ENCODE measurements at places on chromosomes 13 and 19. TPM values are rescaled to one million over a fixed set of nuclear protein-coding genes. Genes with fewer than 3 reads are reported as not detected.

The FSD1 gene
- 15.6 TPM for total RNA-seq

The CBARP gene
- total RNA-seq, result 7.3 TPM

The KLK12 gene
- not detected for total RNA-seq

DNA sequence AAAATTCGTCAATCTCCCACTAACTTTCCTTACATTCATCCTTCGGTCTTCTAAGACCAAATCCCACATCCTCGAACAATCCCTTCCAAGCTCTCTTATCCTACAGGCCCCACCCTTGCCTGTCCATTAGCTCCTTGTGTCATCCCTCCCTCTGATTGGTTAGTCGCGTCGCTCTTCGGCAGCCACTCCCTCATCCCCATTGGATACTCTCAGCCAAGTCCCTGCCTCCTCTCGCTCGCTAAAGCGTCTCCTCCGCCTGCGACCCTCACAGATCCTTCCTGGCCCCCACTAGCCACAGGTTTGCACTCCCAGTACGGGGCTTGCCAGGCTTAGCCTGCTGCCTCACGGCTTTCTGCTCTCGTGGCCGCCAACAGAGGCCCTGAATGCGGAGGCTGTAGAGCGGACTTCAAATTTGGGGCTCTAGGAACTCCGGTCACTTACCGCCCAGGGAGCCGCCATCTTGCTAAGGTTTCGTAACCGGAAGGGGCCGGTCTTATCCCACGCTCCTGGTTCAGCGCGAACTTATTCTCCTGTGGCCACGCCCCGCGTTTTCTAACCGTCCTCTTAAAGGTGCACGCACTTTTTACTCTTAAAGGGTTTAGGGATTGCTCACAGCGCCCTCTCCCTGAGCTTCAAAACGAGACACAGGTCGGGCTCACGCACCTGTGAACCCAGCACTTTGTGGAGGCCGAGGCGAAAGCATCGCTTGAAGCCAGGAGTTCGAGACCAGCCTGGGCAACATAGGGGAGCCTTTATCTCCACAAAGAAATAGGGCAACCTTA lies at the start of gene DMAC2:
Gene DMAC2 (minus strand): TSS at position 472 of the 782 bp plus-strand sequence. CDS start 13 bp downstream, at position 459.
- no peak within 1 kb of the TSS for H3K27ac ChIP-seq
- H3K4me1 ChIP-seq, result no peaks in the 10 kb centered on the region
- H3K27me3 ChIP-seq, result no peaks in the 10 kb centered on the region

The FREM2 gene
- 42.6 TPM for total RNA-seq

DNA sequence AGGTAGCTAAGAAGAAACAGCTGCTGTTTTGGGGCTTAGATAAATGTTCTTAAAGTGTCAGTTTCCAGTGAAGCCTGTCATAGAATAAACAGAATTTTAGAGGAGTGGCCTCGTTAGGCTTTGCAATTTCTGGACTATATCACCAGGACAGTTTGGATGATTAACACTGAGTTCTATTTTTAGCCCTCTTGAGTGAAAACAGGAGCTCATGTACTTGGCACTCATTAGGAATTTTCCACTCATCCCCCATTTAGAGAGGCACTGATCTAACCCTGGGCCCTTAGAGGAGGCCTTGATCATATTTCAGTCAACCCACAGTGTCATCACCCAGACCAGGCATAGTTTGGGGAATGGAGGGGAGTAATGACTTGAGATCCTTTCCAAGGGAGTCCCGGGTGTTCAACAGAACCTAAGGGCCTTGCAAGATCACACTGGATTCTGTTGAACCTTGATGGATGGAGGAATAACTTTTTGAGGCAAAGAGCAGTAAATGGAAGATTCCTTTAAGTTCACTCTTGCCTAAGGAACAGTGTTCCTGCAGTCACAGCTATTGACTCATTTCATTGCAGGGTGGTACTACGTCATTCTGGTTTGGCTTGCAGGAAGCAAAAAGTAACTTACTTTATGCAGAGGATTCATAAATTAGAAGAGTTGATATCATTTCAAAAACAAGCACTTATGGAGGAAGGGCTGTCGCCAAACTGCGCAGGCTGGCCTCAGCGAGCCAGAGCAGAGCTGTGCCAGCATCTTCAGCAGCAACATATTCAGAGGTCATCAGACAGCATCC lies 160.2 kb downstream of the SLC7A1 start:
- no peak overlapping the region for H3K4me3 ChIP-seq
- no peaks in the 10 kb centered on the region for H3K27me3 ChIP-seq
- no peaks in the 10 kb centered on the region for H3K36me3 ChIP-seq
- no peak for DNase-seq
- no peak overlapping the region for H3K27ac ChIP-seq

DNA sequence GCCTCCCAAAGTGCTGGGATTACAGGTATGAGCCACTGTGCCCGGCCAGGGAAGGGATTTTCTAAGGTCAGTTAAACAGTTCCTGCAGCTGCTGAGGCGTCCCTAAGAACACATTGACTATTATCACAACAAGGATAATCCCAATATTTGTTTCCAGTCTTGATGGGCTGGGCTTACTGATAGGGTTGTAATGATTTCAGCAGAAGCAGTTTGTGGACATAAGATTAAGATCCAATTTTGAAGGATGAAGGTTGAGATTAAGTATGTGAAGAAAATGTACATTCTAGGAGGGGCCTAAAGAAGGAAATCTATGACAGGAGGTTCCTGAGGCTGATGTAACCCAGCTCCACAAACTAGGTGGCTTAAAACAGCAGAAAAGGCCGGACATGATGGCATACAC lies 10.7 kb upstream of the CCDC124 start:
- no peaks in the 10 kb centered on the region for H3K36me3 ChIP-seq
- no peaks in the 10 kb centered on the region for H3K27me3 ChIP-seq
- H3K27ac ChIP-seq, result peak overlapping the region; percentile 73
- DNase-seq, result no peak

The LHB gene
- total RNA-seq, result not detected

The CPB2 gene
- 0.18 TPM for total RNA-seq

The MCEMP1 gene
- not detected for total RNA-seq

The ACP5 gene
- not detected for total RNA-seq

The LRRC25 gene
- total RNA-seq, result not detected

The CCDC159 gene
- 13.9 TPM for total RNA-seq

The ZNF569 gene
- total RNA-seq, result not detected

GRCh38 chr13:98097749-98098148 lies 45.1 kb upstream of the FARP1 start:
- no peak for DNase-seq
- no peak overlapping the region for H3K27ac ChIP-seq
- H3K36me3 ChIP-seq, result no peaks in the 10 kb centered on the region
- H3K4me3 ChIP-seq, result no peak overlapping the region
- no peaks in the 10 kb centered on the region for H3K27me3 ChIP-seq

The FXYD1 gene
- total RNA-seq, result not detected

GRCh38 chr19:31304831-31305312 lies 44.4 kb downstream of the TSHZ3 start:
- no peaks in the 10 kb centered on the region for H3K36me3 ChIP-seq
- H3K4me3 ChIP-seq, result no peak overlapping the region
- H3K27ac ChIP-seq, result no peak overlapping the region
- H3K4me1 ChIP-seq, result no peaks in the 10 kb centered on the region
- DNase-seq, result no peak

DNA sequence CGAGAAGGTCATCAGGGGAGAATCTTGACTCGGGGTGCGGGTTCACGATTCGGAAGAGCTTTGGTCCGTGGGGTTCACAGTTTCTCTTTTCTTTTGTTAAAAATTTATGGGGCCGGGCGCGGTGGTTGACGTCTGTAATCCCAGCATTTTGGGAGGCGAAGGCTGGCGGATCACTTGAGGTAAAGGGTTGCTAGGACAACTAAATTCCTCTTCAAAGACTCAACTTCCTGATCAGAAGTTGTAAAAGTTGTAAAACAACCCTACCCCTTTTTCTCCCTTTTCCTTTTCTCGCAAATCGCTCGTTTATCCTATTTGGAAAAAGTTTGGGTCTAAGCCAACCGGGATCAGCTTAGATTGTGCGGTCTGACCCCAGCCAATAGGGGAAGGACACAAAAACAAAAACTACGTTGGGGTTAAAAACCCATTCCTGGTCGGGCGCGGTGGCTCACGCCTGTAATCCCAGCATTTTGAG lies 673 bp downstream of the ZNF486 start:
- H3K4me1 ChIP-seq, result no peaks in the 10 kb centered on the region
- peak overlapping the region; percentile 35 for H3K4me3 ChIP-seq
- H3K27me3 ChIP-seq, result no peaks in the 10 kb centered on the region
- H3K27ac ChIP-seq, result no peak overlapping the region

DNA sequence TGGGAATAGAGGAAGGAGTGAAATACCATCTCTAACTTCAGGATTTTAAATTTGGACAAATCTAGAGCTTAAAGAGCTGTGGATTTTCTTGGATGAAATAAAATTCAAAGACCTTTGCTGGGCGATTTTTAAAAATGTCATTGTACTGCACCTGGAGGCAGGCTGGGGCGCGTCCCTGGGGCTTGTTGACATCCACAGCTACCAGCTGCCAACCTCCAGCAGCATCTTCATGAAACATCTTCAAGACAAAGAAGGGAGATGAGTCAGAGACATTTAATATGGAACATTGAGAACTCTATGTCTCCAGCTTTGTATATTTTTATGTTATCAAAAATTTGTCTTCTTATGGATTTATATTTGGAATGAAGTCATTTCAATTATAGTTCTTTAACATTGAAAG lies 132.5 kb downstream of the NALCN start:
- H3K27me3 ChIP-seq, result no peaks in the 10 kb centered on the region
- no peaks in the 10 kb centered on the region for H3K36me3 ChIP-seq
- no peak overlapping the region for H3K27ac ChIP-seq
- H3K4me1 ChIP-seq, result no peaks in the 10 kb centered on the region

DNA sequence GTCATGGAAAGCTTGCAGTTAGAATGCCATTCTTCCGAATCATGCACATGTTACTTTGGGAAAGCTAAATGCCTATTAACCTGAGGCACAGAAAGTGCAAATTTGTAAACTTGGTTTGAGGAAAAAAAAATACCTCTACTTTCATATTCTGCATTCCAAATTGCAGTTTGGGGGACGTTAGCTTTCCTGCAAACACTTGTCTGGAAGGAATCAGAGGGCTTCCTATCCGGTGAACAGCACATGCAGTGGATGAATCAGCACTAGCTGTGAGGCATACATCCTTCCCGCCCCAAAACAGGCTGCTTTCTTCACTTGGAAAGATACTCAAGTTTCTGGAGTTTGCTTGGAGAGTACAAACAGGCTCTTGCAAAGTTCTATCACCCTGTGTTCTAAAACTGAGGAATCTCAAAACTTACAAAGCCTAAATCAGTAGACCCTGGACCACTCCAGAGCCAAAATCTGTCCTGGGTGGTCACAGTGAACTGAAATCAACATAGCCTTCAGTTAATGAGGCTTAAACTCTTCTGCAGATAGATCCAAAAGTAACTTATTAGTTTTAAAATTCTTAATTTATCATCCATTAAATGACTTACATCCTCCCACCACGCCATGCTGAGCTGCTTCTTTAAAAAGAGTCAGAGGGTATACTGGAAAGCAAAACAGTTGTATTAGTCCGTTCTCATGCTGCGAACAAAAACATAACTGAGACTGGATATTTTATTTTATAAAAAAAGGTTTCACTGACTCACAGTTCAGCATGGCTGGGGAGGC lies 802.3 kb upstream of the ARGLU1 start:
- no peaks in the 10 kb centered on the region for H3K36me3 ChIP-seq
- no peak for DNase-seq
- H3K27me3 ChIP-seq, result no peaks in the 10 kb centered on the region
- H3K27ac ChIP-seq, result no peak overlapping the region

DNA sequence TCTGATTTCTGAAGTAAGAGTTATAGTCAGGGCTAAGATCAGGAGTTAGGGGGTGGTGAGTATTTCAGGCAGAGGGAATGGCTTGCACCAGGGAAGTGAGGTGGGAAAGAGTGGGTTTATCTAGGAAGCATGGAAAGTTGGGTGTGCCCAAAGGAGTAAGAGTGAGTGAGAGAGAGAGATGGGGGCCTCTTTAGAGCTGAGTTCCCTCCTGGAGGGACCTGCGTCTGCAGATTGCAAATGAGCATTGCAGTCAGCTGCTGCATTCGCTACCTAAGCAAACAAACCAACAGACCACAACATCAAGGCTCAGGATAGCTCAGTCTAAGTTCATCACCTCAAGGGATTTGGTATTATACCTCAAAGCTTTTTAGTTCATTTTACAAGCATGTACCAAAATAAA lies 405.8 kb downstream of the FGF9 start:
- DNase-seq, result no peak
- H3K4me3 ChIP-seq, result no peak overlapping the region
- H3K4me1 ChIP-seq, result peaks cover 2% of the 10 kb centered on the region
- H3K27ac ChIP-seq, result no peak overlapping the region

The ZNF221 gene
- total RNA-seq, result 6.2 TPM

The ATP8A2 gene
- total RNA-seq, result 0.09 TPM

DNA sequence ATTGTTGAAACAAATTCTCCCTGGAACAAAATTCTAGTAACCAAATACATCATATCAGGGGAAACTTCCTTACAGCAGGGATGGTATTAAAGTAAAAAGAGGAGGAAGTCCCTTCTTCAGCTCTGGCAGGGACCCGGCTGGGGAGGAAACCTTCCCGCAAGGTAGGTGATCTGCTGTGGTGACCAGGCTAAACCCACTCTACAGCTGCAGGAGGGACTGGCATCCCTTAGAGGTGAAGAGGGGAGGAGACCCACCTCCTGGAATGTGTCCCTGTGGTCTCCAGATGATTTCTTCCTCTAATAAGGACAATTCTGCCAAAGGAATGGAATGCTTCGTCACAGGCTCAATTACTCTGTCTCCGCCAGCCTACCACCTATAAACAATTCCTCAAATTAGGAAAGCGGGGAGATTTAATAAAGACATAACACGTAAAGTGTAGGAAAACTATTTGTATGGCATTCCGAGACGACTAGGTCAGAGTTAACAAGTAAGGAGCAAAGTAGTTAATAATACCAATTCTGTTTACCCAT lies 637 bp upstream of the PDS5B start:
- peak; percentile 37 for DNase-seq
- peak overlapping the region; percentile 31 for H3K27ac ChIP-seq
- H3K4me3 ChIP-seq, result peak overlapping the region; percentile 44
- H3K27me3 ChIP-seq, result no peaks in the 10 kb centered on the region
- H3K36me3 ChIP-seq, result no peaks in the 10 kb centered on the region

The LYPD3 gene
- 2.2 TPM for total RNA-seq

- no peak for DNase-seq
- H3K36me3 ChIP-seq, result peaks cover 2% of the 10 kb centered on the region
- peak overlapping the region; percentile 97 for H3K27ac ChIP-seq
- peaks cover 17% of the 10 kb centered on the region for H3K4me1 ChIP-seq
These were observed 933 bp upstream of the UQCR11 start for GRCh38 chr19:1606138-1606651.

The PGLYRP2 gene
- not detected for total RNA-seq

GRCh38 chr13:98565726-98566565 lies 11.0 kb downstream of the STK24 start:
- H3K4me3 ChIP-seq, result no peak overlapping the region

DNA sequence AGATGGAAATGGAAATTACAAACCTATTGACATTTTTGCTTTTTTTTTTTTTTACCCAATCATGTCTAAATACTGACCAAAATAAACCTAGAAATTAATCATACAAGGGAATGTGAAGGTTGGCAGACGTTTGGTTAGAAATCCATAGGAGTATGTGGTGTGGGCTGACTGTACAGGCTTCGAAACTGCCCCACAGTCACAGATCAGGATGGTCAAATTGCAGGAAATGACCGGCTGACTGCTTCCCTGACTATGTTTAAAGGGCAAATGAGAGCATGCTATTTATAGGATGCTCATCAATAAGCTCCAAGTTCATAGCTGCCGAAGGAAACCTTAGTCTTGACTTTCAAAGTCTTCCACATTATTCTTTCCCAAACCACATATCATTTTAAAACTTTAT lies 118.4 kb downstream of the COG6 start:
- no peaks in the 10 kb centered on the region for H3K4me1 ChIP-seq
- no peak overlapping the region for H3K27ac ChIP-seq
- DNase-seq, result no peak
- no peak overlapping the region for H3K4me3 ChIP-seq
- no peaks in the 10 kb centered on the region for H3K36me3 ChIP-seq

GRCh38 chr19:3386447-3387234 lies 20.3 kb downstream of the NFIC start:
- no peaks in the 10 kb centered on the region for H3K4me1 ChIP-seq
- no peaks in the 10 kb centered on the region for H3K36me3 ChIP-seq
- H3K27ac ChIP-seq, result no peak overlapping the region
- H3K4me3 ChIP-seq, result no peak overlapping the region

Measured in Caco-2 (cell line).